ENCODE measurements at places on chromosomes 1 and 21.

GRCh38 chr1:181714428-181714827, 231.1 kb downstream of the CACNA1E start:
- DNase-seq, result no peak

DNA sequence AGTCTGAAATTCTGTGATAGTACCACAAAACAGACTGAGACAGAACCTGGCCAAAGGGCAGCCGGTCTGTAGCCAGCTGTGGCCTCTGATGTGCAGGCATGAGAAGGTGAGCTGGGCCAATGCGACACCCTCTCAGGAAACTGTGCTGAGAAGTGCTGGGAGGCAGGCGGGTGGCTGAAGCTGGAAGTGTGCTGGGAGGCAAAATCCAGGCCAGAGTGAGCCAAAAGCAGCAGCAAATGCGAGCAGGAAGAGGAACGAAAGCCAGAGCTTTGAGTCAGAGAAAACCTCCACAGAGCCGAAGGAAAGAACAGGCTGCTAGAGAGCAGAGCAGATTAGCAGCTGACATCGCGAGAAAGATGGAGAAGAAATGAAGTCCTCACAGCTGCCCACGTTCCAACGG, 10.2 kb upstream of the ATP13A2 start:
- DNase-seq, result no peak

- DNase-seq, result no peak
Measured at GRCh38 chr1:16014509-16015482, 3.0 kb downstream of the HSPB7 start.

DNA sequence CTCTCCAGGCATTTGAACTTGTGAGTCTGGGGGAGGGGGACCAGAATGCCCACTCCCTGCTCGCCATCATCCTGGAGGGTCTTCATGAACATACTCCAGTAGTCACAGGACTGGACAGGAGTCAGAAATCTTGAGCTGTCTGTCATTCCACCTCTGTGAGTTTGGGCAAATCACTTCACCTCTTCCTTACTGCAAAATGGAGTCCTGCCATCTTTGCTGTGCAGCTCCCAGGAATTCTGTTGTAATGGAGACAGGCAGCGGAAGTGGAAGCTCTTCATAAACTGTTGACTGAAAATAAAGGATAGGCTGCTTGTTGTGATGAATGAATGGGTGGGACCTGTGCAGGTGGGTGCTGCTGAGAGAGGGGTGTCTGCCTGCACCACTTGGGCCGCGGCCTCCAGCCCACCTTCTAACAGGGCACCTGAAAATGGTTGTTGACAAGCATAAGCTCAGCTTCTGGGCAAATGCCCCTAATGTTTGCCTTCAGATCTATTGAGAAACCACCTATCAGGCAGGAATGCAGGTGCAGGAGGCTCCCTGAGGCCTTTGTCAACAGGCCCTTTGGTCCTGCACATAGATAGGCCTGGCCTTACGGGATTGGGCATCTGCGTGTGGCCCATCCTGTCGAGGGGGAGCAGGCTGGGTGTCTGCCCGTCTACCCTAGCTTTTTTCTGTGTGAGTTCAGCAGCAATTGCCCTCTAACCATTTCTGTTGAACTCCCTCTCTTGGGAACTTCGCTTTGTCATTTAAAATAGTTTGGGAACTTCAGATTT, 321.0 kb downstream of the RPS6KC1 start:
- no peak for DNase-seq
